RWPE1 (cell line): ENCODE measurements at places on chromosomes 13 and 19.

- no peak for DNase-seq
Observed at GRCh38 chr13:71672512-71672911, 194.5 kb downstream of the DACH1 start.

GRCh38 chr13:45696610-45697226 lies 5.4 kb upstream of the CBY2 start:
- DNase-seq: peak; percentile 32

GRCh38 chr19:49200238-49200862 lies 42.8 kb downstream of the TRPM4 start:
- peak; percentile 68 for DNase-seq

GRCh38 chr13:60583196-60583888 lies 186.3 kb downstream of the TDRD3 start:
- DNase-seq: no peak
